ENCODE measurements at places on chromosomes 1 and 21.
A peak's percentile ranks its signal among the peaks of the same experiment; 100 is the strongest.

DNA sequence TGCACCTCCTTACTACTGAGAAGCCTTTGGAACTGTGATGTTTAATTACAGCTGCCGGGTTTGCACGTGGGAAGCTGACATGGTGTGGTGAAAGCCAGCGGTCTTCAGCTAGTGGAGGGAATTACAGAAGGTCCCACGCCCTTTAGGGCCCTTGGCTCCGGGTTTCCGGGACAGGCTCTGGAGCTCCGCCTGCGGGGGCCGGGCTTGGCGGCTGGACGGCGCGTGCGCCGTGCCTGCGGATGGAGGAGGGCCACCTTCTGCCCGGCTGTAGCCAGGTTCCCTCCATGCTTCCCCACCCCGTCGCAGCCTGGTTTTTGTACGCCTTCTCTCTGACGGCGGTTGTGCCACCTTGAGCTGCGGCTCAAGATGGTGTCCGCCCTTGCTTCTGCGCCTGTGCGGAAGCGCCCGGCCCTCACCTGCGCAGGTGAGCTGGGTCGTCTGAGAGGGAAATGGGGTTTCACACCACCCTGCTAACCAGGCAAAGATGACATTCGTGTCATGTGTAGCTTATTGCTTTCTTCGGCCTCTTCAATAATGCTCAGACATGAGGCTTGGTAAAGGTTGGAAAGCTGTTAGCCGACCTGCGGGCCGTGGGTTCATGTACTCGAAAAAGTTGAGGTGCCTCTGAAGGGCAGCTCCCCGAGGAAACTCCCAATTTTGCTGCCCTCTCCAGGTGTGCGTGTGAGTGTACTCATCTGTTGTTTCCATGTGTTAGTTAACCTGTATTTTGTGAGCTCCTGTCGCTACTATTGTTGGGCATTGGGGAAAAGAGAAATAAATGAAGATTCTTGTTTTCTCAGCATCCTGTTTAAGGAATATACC is 36.6 kb upstream of the OPRD1 start:
- DNase-seq, result peak; percentile 50

DNA sequence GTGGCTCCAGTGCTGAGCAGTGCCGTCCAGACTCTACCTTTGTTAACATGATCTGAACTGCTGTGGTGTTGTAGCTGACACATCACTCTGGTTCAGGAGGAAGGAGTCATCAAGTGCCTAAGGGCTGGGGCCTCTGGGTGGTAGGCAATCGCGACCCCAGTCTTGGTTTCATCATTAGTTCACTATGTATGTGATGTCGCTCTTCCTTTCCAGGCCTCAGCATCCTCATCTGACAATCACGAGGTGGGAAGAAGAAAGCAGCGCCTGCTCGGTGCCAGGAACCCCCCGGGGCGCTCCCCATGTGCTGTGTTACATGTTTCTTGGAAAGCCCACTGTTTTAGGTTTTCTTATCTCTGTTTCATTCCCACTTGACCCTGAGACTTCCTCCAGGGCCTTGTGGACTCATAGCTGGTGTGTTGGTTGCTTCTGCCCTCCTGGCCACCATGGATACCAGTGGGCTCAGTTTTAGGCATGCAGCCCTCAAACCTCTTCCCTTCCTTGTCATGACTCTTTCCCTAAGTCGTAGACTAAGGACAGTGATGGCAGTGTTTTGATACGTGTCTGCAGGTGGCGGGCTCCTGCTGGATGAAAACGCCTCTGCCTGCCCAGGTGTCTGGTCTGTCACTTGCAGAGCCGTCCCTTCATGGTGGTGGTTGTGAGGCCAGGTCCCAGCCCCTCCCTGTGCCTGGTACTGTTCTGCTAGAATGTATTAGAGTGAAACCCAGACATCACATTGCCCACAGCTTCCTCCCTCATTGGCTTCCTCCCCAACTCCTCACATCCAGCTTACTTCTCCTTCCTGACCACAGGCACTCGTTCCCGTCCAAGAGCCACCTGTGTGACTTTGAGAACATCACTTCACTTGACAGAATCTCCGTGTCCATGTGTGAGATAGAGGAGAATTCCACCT is 17.2 kb upstream of the FOXO6 start:
- no peak for DNase-seq

DNA sequence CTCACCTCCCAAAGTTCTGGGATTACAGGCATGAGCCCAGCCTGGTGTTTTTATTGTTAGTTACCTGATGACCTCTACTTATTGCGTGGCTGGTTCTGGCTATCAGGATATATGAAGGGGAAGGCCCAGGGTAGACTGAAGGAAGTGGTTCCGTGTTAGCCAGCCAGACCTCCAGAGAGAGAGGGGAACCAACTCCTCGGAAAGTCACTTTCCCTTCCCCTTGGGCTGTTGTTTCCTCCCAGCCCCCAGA is 2.5 kb upstream of the RCSD1 start:
- no peak for DNase-seq

GRCh38 chr1:183896466-183897048 is 91.6 kb downstream of the RGL1 start:
- peak; percentile 64 for DNase-seq

- DNase-seq, result no peak
Observed at GRCh38 chr1:90989990-90990389, 31.8 kb downstream of the ZNF644 start.

DNA sequence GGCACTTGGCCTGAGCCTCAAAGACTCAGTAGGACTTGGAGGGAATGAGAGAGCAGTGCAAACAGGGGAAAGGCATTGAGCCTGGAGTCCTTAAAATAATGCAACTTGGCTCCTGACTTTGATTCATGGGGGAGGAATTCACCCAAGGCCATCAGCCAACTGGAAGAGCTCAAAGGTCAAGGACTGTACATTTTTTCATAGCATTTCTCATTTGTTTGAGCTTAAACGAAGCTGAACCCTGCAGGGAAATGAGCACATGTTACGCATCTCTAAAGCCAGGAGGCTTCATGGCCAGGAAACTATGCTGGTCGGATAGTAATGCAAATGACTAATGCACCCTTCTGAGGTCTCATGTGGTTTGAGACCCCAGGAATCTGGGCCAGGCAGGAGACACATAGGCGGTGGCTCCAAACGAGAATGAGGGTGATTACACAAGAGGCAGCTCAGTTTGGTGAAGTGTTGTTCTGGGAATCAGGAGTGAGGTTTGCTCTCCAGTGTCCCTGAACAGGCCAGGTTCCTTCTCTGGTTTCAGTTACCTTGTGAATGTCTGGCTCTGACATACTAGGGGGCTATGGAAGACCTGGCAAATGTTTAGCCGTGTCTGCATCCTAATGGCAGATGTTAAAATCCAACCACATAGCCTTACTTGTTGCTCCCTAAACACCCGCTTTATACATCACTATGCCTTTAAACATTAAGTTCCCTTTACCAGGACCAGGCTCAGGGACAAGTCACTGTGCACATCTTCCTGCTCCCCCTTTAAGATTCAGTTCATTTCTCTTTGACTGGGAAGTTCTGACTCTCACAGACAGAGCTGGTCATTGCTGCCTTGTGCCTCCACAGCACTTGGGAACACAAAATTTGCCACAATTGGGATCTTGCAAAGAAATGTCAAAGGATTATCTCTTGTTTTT is 503.9 kb upstream of the USP24 start:
- DNase-seq, result peak; percentile 100

DNA sequence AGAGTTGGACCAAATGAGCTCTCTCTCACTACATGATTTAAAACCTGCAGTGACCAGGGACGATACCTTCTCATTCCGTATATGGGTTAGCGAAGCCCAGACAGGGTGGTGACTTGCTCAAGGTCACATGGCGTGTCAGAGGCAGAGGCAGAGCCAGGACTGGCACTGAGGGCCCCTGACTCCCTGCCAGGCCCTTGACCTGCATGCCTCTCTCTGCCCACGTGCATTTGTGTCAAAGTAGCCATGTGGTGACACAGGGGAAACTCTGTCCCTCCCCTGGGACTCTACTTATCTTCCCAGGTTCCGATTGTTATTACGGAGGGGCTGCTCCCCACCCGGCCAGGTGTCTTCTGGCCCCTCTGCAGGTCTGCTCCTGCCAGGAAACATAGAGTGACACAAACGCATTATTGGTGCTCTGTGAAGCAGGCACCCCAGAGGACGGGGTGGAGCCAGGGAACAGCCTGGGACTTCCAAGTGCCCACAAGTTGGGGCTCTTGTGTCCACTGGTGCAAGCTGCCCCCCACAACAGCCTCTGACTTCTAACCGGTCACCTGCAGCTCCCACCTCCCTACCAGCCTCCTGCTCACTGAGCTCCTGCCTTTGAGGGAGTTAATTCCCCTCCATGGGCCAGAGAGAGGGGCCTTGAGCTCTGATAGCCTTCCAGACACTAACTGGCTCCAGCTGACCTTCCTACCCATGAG is 7.3 kb upstream of the TINAGL1 start:
- DNase-seq, result no peak

GRCh38 chr1:90926971-90927370 is 94.9 kb downstream of the ZNF644 start:
- DNase-seq, result no peak

Measured in LHCN-M2 (cell line).